ENCODE measurements at places on chromosomes 7 and 10. TPM values are rescaled to one million over a fixed set of nuclear protein-coding genes. Genes with fewer than 3 reads are reported as not detected.

TLL2 gene
- 0.12 TPM for total RNA-seq

CCL26 gene
- 7.7 TPM for total RNA-seq

CCL24 gene
- not detected for total RNA-seq

FAM180A gene
- total RNA-seq, result 0.06 TPM

CYP2E1 gene
- total RNA-seq, result not detected

ACSM6 gene
- total RNA-seq, result not detected

THNSL1 gene
- 4.8 TPM for total RNA-seq

LRIT1 gene
- not detected for total RNA-seq

FAM107B gene
- 105 TPM for total RNA-seq

CHAT gene
- total RNA-seq, result not detected

LRRC4 gene
- not detected for total RNA-seq

GDF2 gene
- total RNA-seq, result not detected

TRUB1 gene
- 14.1 TPM for total RNA-seq

CCDC172 gene
- total RNA-seq, result not detected

ARMS2 gene
- not detected for total RNA-seq

STMP1 gene
- total RNA-seq, result 30.3 TPM

GPR15LG gene
- not detected for total RNA-seq

RGR gene
- total RNA-seq, result not detected
